ENCODE measurements at places on chromosomes 11 and 22. TPM values are rescaled to one million over a fixed set of nuclear protein-coding genes. Genes with fewer than 3 reads are reported as not detected.

- no peaks in the 10 kb centered on the region for H3K4me1 ChIP-seq
- H3K36me3 ChIP-seq: no peaks in the 10 kb centered on the region
- DNase-seq: no peak
- no peak overlapping the region for H3K4me3 ChIP-seq
- H3K27me3 ChIP-seq: no peaks in the 10 kb centered on the region
Observed at GRCh38 chr11:101444851-101445250, 139.0 kb downstream of the TRPC6 start.

- H3K4me1 ChIP-seq: peaks cover 26% of the 10 kb centered on the region
- H3K36me3 ChIP-seq: peaks cover 46% of the 10 kb centered on the region
- no peak for DNase-seq
Observed at GRCh38 chr11:68583041-68583446, 101.3 kb upstream of the GAL start.

GRCh38 chr11:7619322-7619721 lies 54.0 kb downstream of the CYB5R2 start:
- DNase-seq: no peak
- no peaks in the 10 kb centered on the region for H3K27me3 ChIP-seq
- no peak overlapping the region for H3K4me3 ChIP-seq
- H3K27ac ChIP-seq: no peak overlapping the region
- no peaks in the 10 kb centered on the region for H3K4me1 ChIP-seq

DNA sequence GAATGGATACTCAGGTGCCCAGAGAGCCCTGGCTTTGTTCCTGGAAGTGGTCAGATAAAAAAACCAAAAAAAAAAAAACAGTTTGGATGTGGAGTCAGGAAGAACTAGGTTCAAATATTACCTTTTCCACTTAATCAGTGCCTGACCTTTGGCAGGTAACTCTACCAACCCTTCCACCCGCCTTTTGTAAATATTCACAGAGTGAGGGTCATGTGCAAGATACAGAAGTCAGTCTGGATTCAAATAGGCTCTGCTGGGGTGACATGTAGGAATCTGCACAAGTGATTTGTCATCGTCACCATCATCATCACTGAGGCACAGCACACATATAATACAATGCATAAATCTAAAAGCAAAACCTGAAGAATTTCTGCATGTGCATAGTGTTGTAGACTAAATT lies 490.7 kb downstream of the MIAT start:
- peaks cover 4% of the 10 kb centered on the region for H3K4me1 ChIP-seq
- DNase-seq: no peak
- H3K36me3 ChIP-seq: no peaks in the 10 kb centered on the region
- peaks cover 22% of the 10 kb centered on the region for H3K27me3 ChIP-seq
- H3K27ac ChIP-seq: no peak overlapping the region

GRCh38 chr22:45647532-45648225 lies 24.0 kb upstream of the ATXN10 start:
- H3K27ac ChIP-seq: no peak overlapping the region
- no peak for DNase-seq
- H3K36me3 ChIP-seq: no peaks in the 10 kb centered on the region
- peaks cover 16% of the 10 kb centered on the region for H3K4me1 ChIP-seq
- H3K27me3 ChIP-seq: peaks cover 17% of the 10 kb centered on the region

DNA sequence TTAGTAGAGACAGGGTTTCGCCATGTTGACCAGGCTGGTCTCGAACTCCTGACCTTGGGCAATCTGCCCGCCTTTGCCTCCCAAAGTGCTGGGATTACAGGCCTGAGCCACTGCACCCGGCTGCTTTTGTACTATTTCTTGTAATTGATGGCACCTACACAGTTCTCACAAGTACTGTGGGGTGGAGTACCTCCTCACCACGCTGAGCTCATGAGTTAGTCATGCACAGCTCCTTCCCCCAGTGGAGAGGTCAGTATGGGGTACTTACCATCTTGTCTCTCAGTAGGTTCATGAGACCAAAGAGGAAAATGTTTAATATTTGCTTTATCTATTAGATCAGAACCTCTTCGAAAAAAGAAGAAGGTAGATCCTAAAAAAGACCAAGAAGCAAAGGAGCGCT lies 2.1 kb downstream of the MRPL40 start:
- peaks cover 28% of the 10 kb centered on the region for H3K4me1 ChIP-seq
- peak overlapping the region; percentile 44 for H3K4me3 ChIP-seq
- peak; percentile 33 for DNase-seq

- DNase-seq: no peak
- H3K27me3 ChIP-seq: no peaks in the 10 kb centered on the region
- peaks cover 25% of the 10 kb centered on the region for H3K4me1 ChIP-seq
- no peak overlapping the region for H3K27ac ChIP-seq
Observed at GRCh38 chr22:24105631-24106030, 75.7 kb upstream of the SUSD2 start.

- peaks cover 29% of the 10 kb centered on the region for H3K36me3 ChIP-seq
- peaks cover 27% of the 10 kb centered on the region for H3K4me1 ChIP-seq
- no peaks in the 10 kb centered on the region for H3K27me3 ChIP-seq
- peak overlapping the region; percentile 82 for H3K27ac ChIP-seq
- DNase-seq: peak; percentile 48
Observed at GRCh38 chr11:126305699-126306098, 1.8 kb downstream of the DCPS start.

- H3K36me3 ChIP-seq: peaks cover 1% of the 10 kb centered on the region
- no peak overlapping the region for H3K4me3 ChIP-seq
- H3K27ac ChIP-seq: no peak overlapping the region
- H3K27me3 ChIP-seq: no peaks in the 10 kb centered on the region
- H3K4me1 ChIP-seq: peaks cover 12% of the 10 kb centered on the region
- no peak for DNase-seq
Observed at GRCh38 chr11:75899806-75900205, 84.8 kb downstream of the UVRAG start.

- H3K36me3 ChIP-seq: no peaks in the 10 kb centered on the region
- H3K4me1 ChIP-seq: peaks cover 76% of the 10 kb centered on the region
- peak; percentile 45 for DNase-seq
Observed at GRCh38 chr22:17774206-17774925, at the start of gene BID. Gene BID (minus strand): TSS chr22:17774469. CDS start chr22:17750116, 24,353 bp downstream.

GRCh38 chr11:119791701-119792151 lies 62.7 kb upstream of the NECTIN1 start:
- DNase-seq: no peak
- H3K36me3 ChIP-seq: no peaks in the 10 kb centered on the region
- no peak overlapping the region for H3K27ac ChIP-seq
- no peak overlapping the region for H3K4me3 ChIP-seq

- no peak overlapping the region for H3K4me3 ChIP-seq
- H3K36me3 ChIP-seq: no peaks in the 10 kb centered on the region
- peaks cover 3% of the 10 kb centered on the region for H3K27me3 ChIP-seq
- no peak overlapping the region for H3K27ac ChIP-seq
- no peak for DNase-seq
Observed at GRCh38 chr11:122004446-122004845, 111.6 kb downstream of the BLID start.

DNA sequence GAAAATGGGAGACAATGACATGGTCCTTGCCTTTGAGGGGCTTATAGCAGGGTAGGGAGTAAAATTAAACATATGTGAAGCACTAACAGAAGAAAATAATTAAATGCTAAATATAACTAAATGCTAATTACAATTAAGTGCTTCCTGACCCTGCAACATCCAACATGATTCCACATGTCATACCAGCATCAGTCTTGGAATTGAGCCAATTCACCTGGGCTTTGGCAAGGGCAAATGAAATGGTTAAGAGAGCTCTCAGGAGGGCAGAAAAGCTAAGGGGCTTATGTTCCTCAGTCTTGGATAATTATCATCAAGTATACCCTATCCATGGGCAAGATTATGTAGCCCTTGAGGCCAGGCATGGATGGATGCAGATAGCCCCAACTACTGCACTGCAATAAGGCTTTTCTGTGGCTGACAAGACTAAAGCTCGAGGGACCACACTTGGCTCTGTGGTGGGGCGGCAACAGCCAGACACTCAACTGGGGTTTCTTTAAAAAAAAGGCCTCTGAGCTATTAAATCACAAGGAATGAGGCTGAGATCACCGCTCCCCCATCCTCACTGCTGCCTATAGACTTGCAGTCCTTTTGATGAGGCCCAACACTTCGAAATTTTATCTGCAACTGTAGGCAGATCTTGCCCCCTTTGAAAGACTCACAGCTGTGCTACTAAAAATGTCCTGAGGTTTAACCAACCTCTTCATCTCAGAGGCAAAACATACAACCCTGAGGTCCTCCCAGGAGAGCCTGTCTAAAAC lies 39.0 kb downstream of the IL18BP start:
- DNase-seq: peak; percentile 10
- peaks cover 29% of the 10 kb centered on the region for H3K36me3 ChIP-seq
- H3K4me3 ChIP-seq: no peak overlapping the region
- no peak overlapping the region for H3K27ac ChIP-seq
- H3K27me3 ChIP-seq: no peaks in the 10 kb centered on the region

- H3K4me3 ChIP-seq: no peak overlapping the region
- DNase-seq: peak; percentile 26
- H3K4me1 ChIP-seq: peaks cover 13% of the 10 kb centered on the region
- H3K27me3 ChIP-seq: no peaks in the 10 kb centered on the region
- H3K36me3 ChIP-seq: peaks cover 1% of the 10 kb centered on the region
Observed at GRCh38 chr11:108958368-108959104, 293.7 kb downstream of the DDX10 start.

- no peak overlapping the region for H3K4me3 ChIP-seq
- no peaks in the 10 kb centered on the region for H3K4me1 ChIP-seq
- no peak for DNase-seq
- H3K27ac ChIP-seq: no peak overlapping the region
Observed at GRCh38 chr11:75203138-75203537, 37.4 kb upstream of the TPBGL start.

The ABCG4 gene
- not detected for total RNA-seq

The ROBO3 gene
- total RNA-seq: 17.6 TPM

The FUT4 gene
- total RNA-seq: 3.9 TPM

The PRG3 gene
- not detected for total RNA-seq

The BCO2 gene
- total RNA-seq: 0.97 TPM

The EFCAB6 gene
- total RNA-seq: 0.29 TPM
